Uterus (tissue), 4 donors: ENCODE measurements at places on chromosomes 5 and 9.

DNA sequence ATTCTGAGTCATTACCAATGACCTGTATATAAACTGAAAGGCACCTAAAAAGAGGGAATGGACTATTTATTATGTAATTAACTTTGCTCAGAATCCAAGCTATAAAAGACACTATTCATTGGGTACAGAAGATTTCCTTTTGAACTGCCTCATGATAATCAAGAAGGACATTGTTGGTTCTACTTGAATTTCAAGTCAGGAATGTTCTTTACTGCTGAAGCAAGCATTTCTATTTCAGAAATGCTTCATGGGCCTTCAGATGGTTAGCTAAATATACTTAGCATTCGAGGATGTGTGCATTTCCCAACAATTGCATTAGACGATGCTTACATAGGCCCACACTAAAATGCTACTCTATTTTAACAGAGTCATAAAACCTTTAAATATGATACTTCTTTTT lies 658.2 kb upstream of the DMAC1 start:
- DNase-seq, result no peak

DNA sequence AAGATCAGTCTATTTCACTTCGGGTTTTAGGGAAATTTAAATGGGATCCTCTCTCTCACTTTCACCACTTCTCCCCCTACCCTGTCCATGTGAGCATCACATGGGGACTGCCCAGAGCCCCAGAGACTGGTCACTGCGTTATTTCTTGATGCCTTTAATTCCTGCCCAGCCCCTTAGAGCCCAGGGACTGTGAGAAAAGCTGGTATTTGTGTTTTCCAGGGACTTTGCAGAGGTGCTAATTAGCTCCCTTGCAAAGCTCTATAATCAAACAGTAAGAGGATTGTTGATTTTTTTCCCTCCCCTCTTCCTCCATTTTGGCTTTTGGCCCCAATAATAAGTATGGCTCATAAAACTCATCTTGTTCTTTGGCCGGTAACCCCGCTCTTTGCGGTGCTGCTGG lies 35.6 kb downstream of the NTRK2 start:
- no peak for DNase-seq

- DNase-seq, result no peak
These were observed 41.2 kb upstream of the FAM174A start for GRCh38 chr5:100493996-100494395.

- DNase-seq, result no peak
These were observed 27.9 kb upstream of the ITGA2 start for GRCh38 chr5:52961274-52961681.

GRCh38 chr5:82418608-82418950 lies 140.4 kb upstream of the RPS23 start:
- no peak for DNase-seq
